CD8-positive, alpha-beta T cell (primary cell): ENCODE measurements at places on chromosomes 11 and 22.

GRCh38 chr22:36110306-36110881 lies 50.2 kb downstream of the APOL3 start:
- no peak for DNase-seq

DNA sequence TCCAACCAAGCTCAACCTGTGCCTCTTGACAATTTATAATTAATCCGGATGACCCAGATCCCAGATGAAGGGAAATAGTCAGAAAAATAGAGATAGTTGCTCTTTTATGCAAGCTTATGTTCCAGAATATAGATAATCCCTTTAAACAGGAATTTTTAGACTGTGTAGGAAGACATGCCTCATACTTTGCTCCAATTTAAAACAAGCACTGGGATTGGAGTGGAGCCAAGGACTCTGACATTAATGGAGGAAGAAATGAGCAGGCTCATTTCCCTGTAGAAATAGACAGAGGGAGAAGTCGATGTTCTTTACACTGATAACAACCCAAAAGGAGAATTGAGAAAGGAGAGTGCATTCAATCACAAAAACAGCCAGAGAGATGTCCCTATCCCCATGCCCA lies 70.1 kb upstream of the LRRC55 start:
- DNase-seq, result no peak

- DNase-seq, result peak; percentile 79
Measured at GRCh38 chr22:40348025-40348658, 1.8 kb downstream of the ADSL start.

DNA sequence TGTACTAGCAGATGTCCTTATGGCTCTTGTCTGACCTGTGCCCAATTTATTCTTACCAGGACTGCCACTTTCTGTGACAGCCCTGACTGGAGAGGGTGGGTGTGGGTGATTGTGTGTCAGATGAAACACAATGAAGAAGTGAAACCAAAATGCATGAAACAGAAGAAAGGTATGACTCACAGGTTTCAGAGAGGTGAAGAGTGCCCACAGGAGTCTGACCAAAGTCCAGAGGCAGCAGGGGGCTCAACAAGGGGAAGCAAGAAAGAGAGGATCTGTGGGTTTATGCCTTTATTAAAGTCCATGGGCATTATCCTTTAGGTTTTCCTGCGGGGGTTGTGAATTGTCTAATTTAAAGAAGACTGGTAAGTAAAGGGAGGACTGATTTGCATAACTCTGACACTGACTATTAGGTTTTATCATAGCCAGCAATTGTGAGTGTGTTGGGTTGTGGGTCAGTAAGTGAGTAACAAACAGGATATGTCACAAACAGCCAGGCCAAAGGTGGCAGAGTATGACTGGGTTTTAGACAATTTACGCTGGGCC lies 3.9 kb upstream of the OR4C6 start:
- no peak for DNase-seq

- peak; percentile 12 for DNase-seq
Measured at GRCh38 chr11:702462-703461, 3.3 kb upstream of the EPS8L2 start.

DNA sequence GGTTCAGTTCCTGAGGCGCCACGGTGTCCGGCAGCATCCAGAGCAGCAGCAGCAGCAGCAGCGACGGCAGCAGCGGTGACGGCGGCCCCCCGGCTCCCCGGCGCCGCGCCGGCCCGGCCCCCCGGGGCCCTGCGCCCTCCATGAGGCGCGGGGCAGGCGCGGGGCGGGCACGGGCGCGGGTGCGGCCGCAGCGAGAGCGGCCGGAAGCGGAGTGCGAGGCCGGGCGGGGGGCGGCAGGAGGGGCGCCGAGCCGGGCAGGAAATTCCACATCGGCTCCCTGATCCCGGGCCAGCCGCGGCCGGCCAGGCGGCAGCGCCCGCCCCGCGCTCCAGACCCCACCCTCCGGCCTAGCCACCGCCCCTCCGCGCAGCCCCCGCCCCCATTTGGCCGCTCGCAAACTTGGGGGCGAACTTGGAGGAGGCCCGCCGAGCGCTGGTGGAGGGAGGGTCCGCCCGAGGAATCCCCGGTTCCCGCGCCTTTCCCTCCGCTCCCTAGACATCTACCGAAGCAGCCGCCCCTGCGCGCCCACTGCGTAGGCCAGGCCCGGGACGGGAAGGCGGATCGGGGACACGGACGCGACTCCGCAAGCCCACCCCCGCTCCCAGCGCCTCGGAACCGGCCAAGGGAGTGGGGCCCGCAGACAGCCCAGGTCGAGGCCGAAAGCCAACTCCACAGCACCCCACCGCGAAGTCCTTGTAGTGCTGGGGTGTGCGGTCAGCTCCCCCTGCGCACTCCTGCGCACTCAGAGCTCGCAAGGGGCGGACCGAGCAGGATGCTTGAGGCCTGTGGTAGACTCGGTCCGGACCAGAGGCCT lies at the start of gene SCARF2:
Gene SCARF2, minus strand, starts transcription at position 213 of the 814 bp plus-strand sequence. Its CDS starts 71 bp downstream, at position 142.
- no peak for DNase-seq

DNA sequence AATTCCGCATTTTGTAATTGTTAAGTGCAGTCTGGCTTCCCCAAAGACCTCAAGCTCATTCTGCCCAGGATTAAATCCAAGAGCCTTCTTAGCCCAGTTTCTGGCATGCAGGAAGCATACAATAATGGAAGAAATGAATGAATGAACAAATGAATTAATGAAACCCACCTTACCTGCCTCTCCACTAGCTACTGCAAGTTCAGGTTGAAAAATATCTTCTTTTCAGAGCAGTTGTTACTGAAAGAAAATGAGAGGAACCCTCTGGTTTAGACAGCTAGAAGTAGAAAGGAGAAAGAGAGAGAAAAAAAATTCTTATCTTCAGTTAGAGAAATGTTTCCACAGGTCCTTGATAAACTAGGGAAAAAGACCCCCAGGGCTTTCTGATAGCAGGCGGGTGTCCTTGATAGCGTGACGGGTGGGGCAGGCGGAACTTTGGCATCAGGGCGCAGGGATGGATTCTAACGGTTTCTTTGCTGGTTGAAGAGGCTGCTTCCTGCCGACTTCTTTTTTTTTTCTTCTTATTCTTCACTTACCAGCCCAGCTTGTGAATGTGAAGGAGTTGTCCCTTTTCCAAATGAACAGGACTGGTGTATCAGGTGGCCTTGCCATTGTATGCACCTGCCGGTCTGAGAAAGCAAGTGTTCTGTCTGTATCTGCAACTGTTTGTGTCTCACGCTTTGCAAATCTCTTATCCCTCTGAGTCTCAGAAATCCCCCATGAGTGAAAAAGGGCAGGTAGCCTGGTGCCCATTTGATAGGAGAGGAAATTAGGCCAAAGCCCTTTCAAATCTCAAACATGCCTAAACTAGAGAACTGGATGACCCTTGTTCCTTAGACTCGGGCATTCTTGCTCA lies 10.0 kb downstream of the LMO2 start:
- no peak for DNase-seq

DNA sequence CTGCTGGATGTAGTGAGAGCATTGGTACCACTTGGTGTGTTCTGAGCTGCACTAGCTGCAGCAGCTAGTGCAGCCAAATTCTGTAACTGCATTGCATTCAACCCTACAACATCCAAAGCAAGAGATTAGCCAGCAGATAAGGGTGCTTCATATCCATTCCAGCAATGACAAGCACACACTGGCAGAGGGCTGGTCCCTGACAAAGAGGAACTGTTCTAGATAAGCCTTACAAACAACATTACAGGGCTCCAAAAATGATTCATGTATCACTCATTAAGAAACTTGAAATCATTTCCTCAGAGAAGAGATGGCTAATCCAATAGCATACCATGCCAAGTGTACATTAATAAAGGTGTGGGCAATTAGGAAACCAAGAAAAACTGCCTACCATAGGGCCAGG lies 28.4 kb upstream of the RAPSN start:
- no peak for DNase-seq

DNA sequence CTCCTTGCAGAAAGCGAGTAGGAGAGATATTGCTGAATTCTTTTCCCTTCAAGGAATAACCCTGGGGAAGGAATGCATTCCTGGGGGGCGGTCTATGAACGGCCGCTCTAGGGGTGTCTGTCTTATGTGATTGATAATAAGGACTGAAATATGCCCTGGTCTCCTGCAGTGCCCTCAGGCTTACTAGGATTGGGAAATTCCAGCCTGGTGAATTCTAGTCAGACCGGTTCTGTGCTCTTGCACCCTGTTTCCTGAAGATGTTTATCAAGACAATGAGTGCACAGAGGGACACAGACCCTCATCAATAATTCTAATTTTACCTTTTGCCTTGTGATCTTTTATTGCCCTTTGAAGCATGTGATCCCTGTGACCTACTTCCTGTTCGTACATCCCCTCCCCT lies 140.7 kb downstream of the LUZP2 start:
- no peak for DNase-seq

DNA sequence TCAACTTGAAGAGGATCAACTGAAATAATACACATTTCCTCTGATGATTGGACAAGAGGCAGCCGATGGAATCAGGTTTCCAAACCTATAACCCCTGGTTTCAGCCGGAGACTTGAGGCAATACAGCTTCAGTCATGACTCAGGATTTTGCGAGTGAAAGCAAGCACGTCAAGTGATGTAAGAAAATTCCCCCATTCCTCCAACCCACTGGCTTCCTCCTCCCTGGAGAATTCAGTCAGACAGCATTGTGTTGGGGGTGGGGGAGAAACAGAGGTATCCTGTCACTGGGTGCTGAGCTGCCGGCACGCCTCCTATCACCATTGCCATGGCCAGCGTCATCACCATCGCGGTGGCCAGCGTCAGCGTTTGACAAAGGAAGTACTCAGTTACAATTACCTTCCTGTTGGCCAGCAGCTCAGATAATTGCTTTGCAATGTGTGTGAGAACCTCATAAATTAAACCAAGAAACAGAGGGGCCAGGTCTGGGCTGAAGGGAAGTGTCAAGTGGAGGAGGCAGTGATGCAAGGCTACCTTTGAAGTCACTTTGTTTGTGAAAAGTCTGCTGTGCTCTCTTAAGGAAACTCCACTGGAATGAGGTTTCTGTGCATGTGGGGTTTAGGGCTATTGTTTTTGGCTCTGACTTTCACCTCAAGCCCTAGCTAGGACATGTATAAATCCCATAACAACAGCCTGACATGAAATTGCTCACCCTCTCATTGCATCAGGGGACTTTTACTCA lies 50.2 kb downstream of the LIF start:
- DNase-seq, result peak; percentile 36

DNA sequence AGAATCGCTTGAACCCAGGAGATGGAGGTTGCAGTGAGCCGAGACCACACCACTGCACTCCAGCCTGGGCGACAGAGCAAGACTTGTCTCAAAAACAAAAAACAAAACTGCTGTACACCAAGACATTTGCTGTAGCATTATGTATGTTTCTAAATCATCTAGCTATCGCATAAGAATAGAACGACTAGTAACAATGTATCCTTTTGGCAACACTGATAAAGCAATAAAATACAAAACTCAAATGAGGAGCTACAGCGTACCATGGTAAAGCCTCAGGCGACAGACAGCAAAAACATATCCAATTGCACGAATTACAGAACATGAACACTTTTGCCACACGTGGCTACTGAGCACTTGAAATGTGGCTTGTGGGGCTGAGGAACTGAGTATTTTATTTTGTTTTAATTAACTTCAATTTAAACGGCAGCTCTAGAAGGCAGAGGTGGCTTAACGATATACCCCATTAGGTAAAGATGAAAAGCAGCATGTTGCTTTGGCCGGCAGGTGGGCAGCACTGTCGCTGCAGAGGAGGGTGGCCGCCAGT lies 2.3 kb downstream of the TUBGCP6 start:
- DNase-seq, result no peak

- no peak for DNase-seq
Measured at GRCh38 chr11:5226732-5227310, at the start of gene HBB. TSS of gene HBB (minus strand) at chr11:5227071. CDS start at chr11:5227021, 50 bp downstream.
